ENCODE measurements at places on chromosomes 13 and 19.

DNA sequence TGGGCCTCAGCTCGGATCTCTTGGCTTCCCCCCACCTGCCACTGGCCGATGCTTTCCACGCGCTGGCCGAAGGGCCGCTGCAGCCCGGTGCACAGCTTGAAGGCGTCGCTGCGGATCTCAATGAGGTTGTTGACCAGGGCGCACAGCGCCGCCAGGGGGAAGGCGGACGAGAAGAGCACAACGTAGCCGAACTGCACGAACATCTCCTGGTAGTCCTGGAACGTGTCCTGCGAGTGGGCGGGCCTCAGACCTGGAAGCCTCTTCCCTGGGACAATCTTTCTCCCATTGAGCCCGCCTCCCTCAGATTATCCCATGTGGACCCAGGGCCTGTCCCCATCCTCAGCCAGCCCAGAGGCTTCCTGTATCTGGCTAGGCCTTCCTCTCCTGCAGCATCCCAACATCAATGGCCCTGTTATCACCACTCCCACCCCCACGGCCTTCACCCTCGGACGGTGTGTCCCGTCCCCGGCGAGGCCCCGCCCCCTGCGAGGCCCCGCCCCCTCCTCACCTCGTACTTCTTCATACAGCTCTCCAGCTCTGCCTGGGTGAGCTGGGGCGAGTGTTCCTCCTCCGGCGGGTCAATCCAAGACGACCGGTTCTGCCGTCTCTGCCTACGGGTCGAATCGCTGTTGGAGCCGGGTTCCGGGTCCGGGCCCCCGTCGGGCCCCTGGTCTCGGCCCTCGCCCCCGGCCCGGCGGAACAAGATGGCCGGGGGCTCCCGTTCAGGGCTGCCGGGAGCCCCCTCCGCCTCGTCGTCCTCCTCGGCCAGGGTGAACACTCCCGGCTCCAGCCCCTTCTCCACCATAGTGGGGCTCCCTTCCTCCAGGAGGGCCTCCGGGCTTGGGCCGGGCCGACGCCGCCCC, 6.8 kb downstream of the ANO8 start:
- DNase-seq: no peak

GRCh38 chr13:67416047-67416925, 186.2 kb upstream of the PCDH9 start:
- DNase-seq: no peak

GRCh38 chr19:57438925-57439324, 3.8 kb downstream of the ZNF749 start:
- no peak for DNase-seq

GRCh38 chr19:19463348-19464117, 51.8 kb downstream of the TSSK6 start:
- no peak for DNase-seq

GRCh38 chr13:21675095-21675991, 4.5 kb downstream of the FGF9 start:
- DNase-seq: no peak

Data from vagina (tissue), 2 donors.